Common myeloid progenitor, CD34-positive (primary cell): ENCODE measurements at places on chromosomes 12 and 14.
A peak's percentile ranks its signal among the peaks of the same experiment; 100 is the strongest.

DNA sequence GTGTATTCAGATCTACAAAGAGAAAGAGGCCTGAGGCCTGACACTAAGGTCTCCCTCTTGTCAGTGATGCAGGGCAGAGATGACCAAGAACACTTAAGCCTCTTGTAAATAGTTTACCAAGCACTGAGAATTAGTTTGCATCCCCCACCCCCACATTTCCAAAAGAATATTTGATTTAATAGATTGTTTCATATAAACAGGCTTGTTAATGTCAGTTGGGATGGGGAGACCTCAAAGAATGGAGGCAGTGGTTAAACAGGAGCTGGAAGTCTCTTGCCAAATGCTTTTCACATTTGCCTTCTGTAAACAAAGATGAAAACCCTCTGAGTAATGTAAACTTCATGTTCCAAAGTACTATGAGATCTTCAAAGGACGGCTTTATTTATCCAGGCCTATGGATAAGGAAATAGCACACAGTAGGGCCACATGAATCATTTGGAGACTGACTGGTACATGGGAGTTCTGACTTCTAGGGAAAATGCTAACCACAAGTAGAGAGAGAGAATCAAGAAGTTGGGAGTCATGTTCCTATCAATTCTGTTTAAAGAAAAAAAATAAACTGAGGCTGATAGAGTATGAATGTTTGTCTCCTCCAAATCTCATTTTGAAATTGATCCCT, 234.7 kb downstream of the ANO2 start:
- no peak overlapping the region for H3K4me3 ChIP-seq
- H3K36me3 ChIP-seq: no peaks in the 10 kb centered on the region
- no peak overlapping the region for H3K27ac ChIP-seq
- H3K4me1 ChIP-seq: no peaks in the 10 kb centered on the region

- DNase-seq: no peak
- H3K27me3 ChIP-seq: no peaks in the 10 kb centered on the region
- H3K4me3 ChIP-seq: no peak overlapping the region
- no peaks in the 10 kb centered on the region for H3K36me3 ChIP-seq
- H3K4me1 ChIP-seq: no peaks in the 10 kb centered on the region
Observed at GRCh38 chr12:129215556-129215955, 362.3 kb downstream of the GLT1D1 start.

- DNase-seq: no peak
- H3K4me3 ChIP-seq: no peak overlapping the region
- no peaks in the 10 kb centered on the region for H3K27me3 ChIP-seq
- H3K36me3 ChIP-seq: no peaks in the 10 kb centered on the region
- no peaks in the 10 kb centered on the region for H3K4me1 ChIP-seq
Observed at GRCh38 chr14:66443785-66444184, 42.4 kb upstream of the CCDC196 start.

GRCh38 chr12:12091977-12092663, 21.4 kb downstream of the BCL2L14 start:
- no peaks in the 10 kb centered on the region for H3K36me3 ChIP-seq
- no peak overlapping the region for H3K27ac ChIP-seq
- H3K27me3 ChIP-seq: no peaks in the 10 kb centered on the region
- no peak for DNase-seq
- no peak overlapping the region for H3K4me3 ChIP-seq

DNA sequence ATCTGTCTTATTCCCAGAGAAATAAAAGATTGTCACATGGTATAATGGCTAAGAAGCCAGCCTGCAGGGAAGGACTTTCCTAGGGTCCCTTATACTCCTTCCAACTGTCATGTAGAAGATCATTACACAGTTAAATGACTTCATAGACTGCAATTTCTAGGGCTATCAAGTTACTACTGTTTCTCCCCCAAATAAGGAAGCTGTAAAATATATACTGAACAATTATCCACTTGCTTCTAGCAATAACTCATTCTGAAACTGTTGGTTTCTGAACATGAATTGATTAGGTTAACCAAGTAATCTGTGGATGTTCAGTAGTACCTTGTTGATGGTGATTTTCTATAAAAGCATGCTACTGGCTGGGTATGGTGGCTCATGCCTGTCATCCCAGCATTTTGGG, 44.6 kb downstream of the A2ML1 start:
- DNase-seq: no peak
- no peaks in the 10 kb centered on the region for H3K4me1 ChIP-seq
- no peak overlapping the region for H3K27ac ChIP-seq
- H3K27me3 ChIP-seq: no peaks in the 10 kb centered on the region
- no peaks in the 10 kb centered on the region for H3K36me3 ChIP-seq

GRCh38 chr12:3622822-3623690, 129.9 kb downstream of the CRACR2A start:
- H3K27ac ChIP-seq: no peak overlapping the region
- peak; percentile 56 for DNase-seq
- peaks cover 34% of the 10 kb centered on the region for H3K36me3 ChIP-seq
- H3K4me3 ChIP-seq: no peak overlapping the region

DNA sequence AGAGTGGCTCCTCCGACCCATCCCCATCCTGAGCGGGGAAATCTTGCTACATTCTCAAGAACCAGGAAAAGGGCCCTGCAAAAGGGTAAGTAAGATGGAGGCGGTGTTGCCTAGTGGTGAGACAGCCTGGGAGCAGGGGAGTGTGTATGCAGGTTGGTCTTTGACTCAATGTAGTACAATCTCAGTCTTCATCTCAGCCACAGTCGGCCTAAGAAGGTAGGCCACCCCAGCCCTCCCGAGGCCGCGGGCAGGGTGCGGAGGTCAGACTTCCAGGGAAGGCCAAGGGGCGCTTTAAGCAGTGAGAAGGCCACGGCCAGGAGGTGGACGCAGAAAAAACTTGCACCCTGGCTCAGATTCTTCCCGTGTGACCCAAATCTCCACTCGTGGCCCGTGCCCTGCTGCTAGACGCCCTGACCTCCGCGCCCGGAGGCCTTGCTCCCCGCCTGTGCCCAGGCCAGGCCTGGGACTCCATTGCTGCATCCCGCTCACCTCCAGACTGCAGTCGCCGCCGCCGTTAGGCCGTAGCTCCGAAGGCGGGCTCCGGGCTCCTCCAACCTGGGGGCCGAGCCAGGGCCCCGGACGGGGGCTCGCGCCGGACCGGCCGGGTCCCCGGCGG, 435 bp downstream of the FOXM1 start:
- H3K4me3 ChIP-seq: peak overlapping the region; percentile 91
- peaks cover 20% of the 10 kb centered on the region for H3K4me1 ChIP-seq
- DNase-seq: no peak
- H3K36me3 ChIP-seq: peaks cover 12% of the 10 kb centered on the region

- H3K36me3 ChIP-seq: no peaks in the 10 kb centered on the region
- H3K4me1 ChIP-seq: peaks cover 51% of the 10 kb centered on the region
- H3K4me3 ChIP-seq: no peak overlapping the region
- DNase-seq: no peak
Observed at GRCh38 chr12:57892232-57892972, 45.9 kb upstream of the CTDSP2 start.

GRCh38 chr12:44077294-44077693, 241.4 kb downstream of the TMEM117 start:
- H3K4me1 ChIP-seq: no peaks in the 10 kb centered on the region
- no peak overlapping the region for H3K4me3 ChIP-seq
- no peaks in the 10 kb centered on the region for H3K36me3 ChIP-seq
- no peak overlapping the region for H3K27ac ChIP-seq

DNA sequence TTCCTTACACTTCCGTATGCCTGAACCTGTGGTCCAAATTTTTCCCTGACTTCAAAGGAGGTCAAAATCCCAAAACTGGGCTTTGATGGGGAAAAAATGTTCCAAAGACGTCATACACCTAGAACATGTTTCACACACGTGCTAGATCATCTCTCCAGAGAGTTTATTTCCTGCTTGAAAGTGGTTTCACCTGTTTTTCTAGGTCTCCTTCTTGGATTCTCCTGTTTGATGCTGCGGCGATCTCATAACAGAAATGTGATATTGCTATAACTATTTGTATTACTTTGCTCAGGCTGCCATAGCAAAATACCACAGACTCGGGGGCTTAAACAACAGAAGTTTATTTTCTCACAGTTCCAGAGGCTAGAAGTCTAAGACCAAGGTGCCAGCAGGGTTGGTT, 19.7 kb upstream of the TMCC3 start:
- H3K4me3 ChIP-seq: no peak overlapping the region
- H3K27me3 ChIP-seq: no peaks in the 10 kb centered on the region
- no peak for DNase-seq
- H3K27ac ChIP-seq: no peak overlapping the region
- peaks cover 9% of the 10 kb centered on the region for H3K4me1 ChIP-seq
- H3K36me3 ChIP-seq: no peaks in the 10 kb centered on the region

GRCh38 chr12:848173-848865, 95.9 kb downstream of the WNK1 start:
- DNase-seq: peak; percentile 57
- H3K36me3 ChIP-seq: peaks cover 28% of the 10 kb centered on the region
- H3K27ac ChIP-seq: no peak overlapping the region
- H3K4me1 ChIP-seq: no peaks in the 10 kb centered on the region
- H3K4me3 ChIP-seq: no peak overlapping the region
- no peaks in the 10 kb centered on the region for H3K27me3 ChIP-seq

DNA sequence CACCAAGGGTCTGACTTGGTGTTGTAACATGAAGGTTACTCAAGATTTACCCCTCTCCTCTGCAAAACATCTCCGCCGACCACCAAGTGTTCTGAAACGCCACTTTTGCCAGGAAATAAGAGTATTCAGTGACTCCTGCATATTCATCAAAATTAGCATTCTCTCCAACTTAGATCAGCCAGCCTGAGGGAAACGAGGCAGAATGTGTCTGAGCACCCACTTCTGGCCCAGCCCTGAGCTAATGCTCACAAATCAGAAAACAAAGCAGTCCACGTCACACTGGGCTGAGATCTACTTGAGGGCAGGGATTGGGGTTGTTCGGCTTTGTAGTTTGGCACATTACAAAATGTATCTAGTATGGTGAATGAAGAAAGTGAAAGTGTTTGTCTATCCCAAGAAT, 64.3 kb downstream of the TBX5 start:
- no peak overlapping the region for H3K27ac ChIP-seq
- no peaks in the 10 kb centered on the region for H3K27me3 ChIP-seq
- DNase-seq: no peak
- H3K4me3 ChIP-seq: no peak overlapping the region

DNA sequence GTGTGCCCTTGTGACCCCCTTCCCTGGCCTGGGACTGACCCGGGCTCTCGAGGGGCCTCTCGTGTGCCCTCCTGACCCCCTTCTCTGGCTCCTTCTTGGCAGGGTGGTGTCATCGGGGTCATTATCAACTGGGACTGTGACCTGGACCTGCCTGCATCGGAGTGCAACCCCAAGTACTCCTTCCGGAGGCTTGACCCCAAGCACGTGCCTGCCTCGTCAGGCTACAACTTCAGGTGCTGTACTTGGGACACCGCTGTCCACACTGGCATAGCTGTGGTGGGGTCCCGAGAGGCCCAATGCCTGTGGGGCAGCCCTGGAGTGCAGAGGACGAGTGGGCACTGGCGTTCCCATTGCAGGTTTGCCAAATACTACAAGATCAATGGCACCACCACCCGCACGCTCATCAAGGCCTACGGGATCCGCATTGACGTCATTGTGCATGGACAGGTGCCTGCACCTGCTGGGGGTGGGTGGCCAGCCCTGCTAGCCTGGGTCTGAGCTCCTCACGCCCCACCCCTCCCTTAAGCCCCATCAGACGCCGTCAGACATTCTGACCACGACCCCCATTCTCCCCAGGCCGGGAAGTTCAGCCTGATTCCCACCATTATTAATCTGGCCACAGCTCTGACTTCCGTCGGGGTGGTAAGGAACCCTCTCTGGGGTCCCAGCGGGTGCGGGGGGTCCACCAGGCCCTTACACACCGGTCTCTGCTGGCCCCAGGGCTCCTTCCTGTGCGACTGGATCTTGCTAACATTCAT, 2.5 kb downstream of the P2RX2 start:
- no peak overlapping the region for H3K4me3 ChIP-seq
- no peak overlapping the region for H3K27ac ChIP-seq
